ENCODE measurements at places on chromosomes 3 and 15.
A peak's percentile ranks its signal among the peaks of the same experiment; 100 is the strongest.

DNA sequence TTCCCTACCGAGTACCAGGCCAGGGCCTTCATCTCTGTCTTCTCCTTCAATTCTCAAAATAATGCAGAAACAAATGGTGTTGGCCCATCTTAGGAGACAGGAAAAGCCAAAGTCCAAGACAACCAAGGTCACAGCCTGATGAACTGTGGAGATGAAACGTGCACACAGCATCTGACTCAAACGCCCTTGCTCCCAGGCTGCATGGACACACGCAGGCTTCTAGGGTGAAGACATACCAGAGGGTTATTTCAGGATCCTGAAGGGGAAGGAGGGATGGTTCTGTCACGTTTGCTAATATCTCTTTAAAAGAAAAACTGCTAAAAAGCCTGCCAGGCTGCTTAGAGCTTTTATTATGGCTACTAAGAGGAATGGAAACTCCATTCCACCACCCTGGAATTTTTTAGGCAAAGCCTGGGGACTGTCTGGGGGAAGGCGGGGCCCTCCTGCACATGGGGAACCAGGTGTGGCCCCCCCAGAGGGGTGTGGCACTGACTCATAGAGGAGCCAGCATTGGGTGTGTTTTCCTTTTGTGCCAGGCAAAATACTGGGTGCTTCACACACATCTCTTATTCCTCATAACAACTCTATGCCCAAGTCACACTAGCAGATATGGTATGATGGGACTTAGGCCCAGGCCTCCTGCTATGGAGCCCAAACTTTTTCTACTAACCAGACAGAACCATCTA is 62.9 kb downstream of the UMPS start:
- no peak for DNase-seq

- DNase-seq: no peak
Measured at GRCh38 chr3:23159929-23160328, 43.2 kb upstream of the UBE2E2 start.

GRCh38 chr15:31046759-31047359 is 54.7 kb downstream of the TRPM1 start:
- no peak for DNase-seq

DNA sequence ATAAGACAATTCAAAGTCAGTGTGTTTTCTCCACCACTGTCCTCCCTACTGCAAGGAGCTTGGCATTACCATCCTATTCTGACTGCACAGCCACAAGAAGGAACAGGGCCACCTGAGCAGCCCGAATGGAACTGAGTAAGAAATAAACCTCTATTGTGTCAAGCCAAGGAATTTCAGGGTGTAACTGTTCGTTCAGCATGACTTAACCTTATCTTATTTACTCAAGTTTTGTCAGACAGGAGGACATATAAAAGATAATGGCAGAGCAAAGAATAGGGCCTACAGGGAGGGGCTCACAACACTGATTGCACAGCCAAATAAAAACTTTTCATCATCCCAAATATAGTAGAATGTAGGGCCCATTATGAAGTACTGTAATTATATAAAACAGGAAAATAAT is 236.1 kb downstream of the NEK10 start:
- DNase-seq: no peak

GRCh38 chr15:29870495-29871151 is 48.4 kb upstream of the TJP1 start:
- no peak for DNase-seq

DNA sequence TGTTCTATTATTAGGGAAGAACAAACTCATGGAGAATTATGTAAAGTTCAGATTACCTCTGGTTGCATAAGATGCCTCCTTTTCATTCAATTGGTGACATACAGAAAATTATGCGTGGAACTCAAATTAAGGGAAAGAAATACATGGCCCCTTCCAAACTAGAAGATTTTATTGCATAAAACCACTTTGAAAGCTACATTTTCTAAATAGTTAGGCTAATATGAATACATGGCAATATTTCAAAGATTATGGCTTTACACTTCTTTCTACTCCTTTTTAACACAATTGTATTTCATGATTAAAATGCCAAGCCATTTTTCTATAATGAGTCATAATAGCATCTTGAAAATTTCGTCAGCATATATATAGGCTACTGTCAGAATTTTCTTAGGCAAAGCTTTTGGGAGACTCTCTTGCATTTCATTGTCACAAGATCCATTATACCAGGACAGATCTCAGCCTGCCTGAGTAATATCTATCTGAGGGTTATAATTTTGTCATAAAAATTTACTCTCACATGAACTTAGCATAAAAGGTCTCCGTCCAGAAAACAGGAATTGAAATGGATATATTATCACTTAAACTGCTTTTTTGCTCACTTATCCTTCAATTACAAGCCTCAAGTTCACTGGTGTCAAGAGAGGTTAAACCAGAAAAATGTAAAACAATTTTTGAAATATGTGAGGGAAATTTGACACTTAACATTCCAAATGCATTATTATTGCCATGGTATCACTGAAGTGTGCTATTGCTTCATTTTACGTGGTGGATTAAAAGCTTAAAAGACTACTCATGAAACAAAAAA is 37.1 kb downstream of the CPA3 start:
- DNase-seq: no peak

DNA sequence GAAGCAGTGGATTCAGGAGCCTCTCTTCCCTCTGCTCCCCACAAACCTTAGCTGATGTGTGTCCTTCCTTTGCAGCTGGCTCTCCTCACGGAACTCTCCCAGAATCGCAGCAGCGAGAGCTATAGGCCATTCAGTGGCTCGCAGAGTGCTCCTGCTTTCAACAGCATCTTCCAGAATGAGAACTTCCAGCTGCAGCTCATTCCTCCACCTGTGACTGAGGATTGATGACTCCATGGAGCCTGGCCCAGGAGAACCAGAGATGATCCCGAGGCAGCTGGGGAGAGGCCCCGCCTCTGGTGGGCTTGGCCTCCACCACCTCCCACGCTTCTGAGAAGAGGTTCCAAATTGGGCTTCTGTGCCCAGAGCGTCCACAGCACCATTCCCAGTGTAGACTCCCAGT is 101.1 kb downstream of the C3orf70 start:
- DNase-seq: no peak

GRCh38 chr3:4749567-4750002 is 229.7 kb upstream of the BHLHE40 start:
- DNase-seq: no peak

DNA sequence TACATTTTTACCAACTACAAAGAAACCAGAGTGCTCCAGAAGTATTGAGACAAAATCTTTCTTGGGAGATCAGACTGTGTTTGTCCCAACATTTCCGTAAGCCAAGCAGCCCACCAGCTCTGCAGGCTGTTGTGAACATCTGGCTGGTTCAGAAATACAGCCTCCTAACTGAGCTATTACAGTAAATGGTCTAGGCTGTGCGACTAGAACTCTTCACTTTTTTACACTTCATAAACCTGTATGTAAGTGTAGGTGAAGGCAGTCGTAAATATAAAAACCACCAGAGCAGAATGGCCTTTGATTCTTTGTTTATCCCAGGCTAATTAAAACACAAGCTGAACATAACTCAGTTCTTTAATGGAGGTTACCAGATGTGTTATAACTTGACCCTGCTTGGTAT is 235.3 kb downstream of the ARRDC4 start:
- no peak for DNase-seq

DNA sequence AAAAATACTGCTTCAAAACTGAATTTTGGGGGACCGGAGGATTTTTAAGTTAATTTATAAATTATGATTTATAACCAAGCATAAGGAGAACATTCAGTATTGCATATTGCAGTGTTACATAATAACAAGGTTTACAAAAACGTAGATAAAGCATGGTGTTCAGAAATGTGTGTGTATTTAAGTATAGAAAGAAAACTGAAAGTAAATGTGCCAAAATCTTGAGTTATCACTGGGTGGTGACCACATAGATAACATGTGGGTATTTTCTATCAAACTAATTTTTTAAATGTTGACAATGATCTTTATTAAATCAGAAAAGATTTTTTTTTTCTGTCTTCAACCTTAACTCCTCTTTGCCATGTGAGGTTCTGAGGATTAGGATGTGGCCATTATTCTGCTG is 32.6 kb downstream of the EIF2AK4 start:
- DNase-seq: no peak

- no peak for DNase-seq
Measured at GRCh38 chr3:129014148-129014547, 13.0 kb downstream of the EFCC1 start.

GRCh38 chr3:39103791-39104552 is 3.5 kb downstream of the GORASP1 start:
- DNase-seq: no peak

- peak; percentile 10 for DNase-seq
Measured at GRCh38 chr3:161560008-161560637, 63.5 kb downstream of the OTOL1 start.

DNA sequence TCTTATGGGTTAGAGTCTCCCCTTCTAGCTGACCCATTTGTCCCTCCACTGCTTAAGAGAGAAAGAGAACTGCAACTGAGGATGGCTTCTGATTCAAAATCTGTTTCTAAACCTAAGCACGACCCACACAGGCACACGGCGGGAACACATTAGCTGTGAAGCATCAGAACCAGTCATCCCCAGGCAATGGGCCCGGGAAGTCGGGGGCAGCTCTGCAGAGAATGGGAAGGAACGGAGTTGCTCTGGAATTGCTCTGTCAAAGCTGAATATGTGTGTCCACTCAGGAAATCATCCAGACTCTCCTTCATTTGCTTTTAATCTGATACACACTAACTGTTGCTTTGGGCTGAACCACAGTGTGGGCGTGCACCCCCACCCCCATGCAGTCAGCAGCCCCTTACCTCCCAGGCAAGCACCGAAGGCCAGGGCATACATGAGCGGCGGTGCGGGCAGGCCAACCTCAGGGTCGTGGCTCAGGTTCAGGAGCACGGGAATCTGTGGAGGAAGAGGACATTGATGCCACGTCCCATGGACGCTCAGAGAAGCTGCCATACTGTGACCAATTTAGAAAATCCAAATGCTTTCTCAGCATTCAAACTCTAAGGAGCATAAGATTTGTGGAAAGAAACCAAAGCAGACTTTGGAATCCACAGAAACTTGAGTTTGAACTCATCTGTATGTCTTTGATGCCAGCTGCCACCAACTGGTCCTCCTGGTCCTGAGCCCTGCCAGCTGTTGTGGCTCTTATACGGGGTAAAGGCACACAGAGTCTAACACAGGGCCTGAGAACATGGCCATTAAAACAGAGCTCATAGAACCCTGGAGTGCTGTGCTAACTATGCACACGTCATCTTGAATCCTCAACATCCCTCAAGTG is 247.9 kb downstream of the OCA2 start:
- no peak for DNase-seq

- DNase-seq: no peak
Measured at GRCh38 chr3:152184971-152185686, 83.6 kb upstream of the MBNL1 start.

DNA sequence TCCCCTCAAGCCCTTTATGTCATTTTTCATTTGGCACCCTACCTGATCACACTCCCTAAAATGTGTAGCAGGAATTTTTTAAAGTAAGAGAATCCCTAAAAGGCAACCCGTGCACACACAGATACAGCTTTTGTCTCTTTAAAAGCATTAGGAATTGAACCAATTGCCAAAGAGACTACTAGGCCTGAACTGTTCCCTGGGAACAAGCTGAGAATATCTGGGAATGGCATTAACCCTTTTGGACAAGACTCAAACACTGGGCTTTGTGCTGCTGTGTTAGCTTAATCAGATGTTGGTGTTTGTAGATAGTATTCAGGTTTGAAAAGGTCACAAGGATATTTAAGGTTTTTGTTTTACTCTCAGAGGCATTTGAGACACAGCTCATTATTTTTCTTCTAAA is 414.4 kb upstream of the PDZRN3 start:
- no peak for DNase-seq

DNA sequence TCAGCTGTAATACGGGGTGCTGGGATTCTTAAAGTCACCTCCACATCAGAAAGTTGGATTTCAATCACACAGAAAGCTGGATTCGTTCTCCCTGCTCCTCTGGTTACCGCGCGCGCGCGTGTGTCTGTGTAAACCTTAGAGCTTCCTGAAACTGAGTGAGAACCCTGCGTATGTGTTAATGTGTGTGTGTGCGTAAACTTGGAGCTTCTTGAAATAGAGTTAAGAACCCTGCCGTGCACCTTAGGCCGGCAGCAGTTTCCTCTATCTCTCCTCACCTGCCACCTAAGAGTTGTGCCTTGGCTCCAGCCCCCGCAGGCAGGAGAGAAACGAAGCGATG is 531 bp downstream of the LZTFL1 start:
- no peak for DNase-seq

DNA sequence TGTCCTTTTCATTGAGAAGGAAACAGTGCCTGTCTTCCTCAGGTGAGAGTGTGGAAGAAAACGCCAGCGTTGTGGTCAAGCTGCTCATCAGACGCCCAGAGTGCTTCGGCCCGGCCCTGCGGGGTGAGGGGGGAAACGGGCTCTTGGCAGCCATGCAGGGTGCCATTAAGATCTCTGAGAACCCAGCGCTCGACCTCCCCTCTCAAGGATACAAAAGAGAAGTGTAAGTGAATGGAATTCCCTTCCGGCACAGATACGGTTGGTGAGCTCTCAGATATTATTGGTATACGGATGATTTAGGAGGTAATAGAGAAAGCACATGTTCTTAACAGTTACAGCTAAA is 245.7 kb upstream of the CHRM5 start:
- no peak for DNase-seq

DNA sequence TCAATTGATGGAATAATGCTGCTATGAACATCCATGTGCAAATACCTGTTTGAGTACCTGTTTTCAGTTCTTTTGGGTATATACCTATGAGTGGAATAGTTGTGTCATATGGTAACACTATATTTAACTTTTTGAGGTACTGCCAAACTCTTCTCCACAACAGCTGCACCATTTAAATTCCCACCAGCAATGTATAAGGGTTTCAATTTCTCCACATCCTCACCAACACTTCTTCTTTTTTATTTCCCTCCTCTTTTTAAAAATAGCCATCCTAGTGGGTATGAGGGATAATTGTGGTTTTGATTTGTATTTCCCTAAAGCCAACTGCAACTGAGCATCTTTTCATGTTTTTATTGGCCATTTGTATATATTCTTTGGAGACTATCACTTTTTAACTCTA is 31.3 kb upstream of the ARHGEF3 start:
- no peak for DNase-seq

Measured in HuH-7 (cell line).